ENCODE measurements at places on chromosomes 12 and 14.

GRCh38 chr12:72523754-72524153, 251.6 kb downstream of the TRHDE start:
- DNase-seq = no peak

- no peak for DNase-seq
Observed at GRCh38 chr14:26204728-26205479, 392.9 kb downstream of the NOVA1 start.

- DNase-seq = peak; percentile 17
Observed at GRCh38 chr12:94149781-94150239, 1.4 kb downstream of the PLXNC1 start.

DNA sequence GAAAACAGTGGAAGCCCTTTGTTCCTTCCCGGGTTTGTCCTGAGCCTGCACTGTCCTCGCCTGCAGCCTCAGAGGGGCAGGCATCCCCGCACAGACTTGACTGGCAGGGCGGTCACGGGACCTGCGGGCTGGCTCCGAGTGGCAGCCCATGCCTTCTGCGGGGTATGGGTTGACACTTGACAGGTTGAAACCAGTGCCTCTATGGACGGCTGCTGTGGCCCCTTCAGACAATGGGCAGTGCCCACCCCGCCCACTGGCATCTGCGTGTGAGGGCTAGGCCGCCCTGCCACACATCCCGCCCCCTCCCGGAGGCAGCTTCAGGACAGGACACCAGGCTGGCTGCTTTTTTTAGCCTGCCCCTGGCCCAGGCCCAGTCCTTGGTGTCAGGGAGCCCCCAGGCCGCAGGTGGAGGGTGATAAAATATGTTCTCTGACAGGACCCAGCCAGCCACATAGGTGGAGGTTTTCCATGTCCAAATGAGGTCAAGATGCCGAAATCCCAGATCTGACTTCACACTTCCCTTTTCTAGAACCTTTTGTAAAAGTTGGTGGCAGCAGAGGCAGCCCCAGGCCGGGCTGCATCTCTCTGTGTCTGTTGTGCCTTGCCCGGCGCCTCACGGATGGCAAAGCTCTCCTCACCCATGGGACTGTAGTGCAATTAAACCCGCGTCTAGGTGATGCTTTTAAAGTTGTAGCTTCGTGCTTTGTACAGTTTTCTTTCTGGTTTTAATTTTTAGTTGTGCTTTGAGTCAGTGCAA, 10.0 kb downstream of the ANKRD9 start:
- DNase-seq = no peak

GRCh38 chr14:106235356-106236159, 709.2 kb downstream of the TMEM121 start:
- no peak for DNase-seq
